ENCODE measurements at places on chromosomes 4 and X.

DNA sequence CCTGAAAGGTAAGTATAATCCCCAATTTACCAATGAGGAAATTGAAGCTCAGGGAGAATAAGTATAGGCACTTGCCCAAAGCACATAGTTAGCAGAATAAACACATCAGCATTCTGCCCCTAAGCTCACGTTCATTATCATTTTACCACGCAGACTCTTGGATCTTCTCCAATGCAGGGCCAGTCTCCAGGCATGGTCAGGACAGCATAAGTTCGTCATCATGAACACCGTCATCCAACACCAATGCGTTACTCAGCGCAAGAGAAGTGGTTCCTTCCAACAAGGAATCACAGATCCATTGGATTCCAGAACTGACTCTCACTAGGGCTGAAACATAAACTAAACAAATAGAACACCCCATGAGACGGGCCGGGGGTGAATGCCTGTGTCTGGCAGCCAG, 86.5 kb upstream of the GPM6B start:
- DNase-seq = no peak

DNA sequence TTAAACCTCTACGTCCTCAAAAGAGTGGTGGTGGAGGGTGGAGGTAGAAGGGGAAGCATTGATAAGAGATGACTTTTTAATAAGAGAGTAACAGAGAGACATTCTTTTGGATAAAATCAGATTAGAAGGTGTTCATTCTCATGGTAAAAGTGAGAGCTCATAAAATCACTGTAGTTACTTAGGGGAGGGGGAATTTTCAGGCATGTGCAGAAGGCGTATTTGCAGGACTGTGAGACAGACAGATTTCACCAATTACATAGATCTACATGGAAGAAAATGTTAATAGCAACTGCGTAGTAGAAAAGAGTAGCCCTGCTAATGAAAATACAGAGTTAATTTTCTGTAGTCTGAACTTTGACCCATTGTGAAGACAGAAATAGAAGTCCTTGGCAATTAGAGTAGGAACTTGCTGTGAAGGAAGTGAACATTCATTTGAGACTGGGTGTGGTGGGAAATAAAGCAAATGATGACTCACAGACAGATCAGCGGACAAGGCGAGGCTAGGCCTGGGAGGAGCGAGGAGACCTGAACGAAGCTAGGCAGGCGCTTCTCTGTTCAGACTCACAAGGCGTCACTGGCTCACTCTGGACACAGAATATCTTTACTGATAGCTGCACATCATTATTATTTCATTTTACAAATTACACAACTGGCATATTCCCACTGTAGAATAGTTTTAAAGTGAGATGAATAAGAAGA, 57.2 kb upstream of the FAM9C start:
- DNase-seq = peak; percentile 46

DNA sequence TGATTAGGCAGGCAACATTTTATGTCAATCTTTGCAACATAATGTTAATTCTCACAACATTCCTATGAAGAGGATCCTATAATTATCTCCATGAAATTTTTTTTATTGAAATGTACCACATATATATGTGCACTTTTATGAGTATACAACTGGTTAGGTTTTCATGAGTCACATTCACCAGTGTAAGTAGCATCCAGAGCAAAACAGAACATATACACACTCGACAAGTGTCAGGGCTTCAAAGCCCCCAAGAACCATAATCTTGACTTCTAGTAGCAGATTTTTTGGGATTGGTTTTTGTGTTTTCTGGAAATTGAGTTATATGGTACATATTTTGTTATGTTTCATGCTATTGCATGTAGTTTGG, 62.4 kb downstream of the ARHGAP10 start:
- no peak for DNase-seq

GRCh38 chrX:31546126-31546525, 474.3 kb upstream of the FTHL17 start:
- DNase-seq = no peak

DNA sequence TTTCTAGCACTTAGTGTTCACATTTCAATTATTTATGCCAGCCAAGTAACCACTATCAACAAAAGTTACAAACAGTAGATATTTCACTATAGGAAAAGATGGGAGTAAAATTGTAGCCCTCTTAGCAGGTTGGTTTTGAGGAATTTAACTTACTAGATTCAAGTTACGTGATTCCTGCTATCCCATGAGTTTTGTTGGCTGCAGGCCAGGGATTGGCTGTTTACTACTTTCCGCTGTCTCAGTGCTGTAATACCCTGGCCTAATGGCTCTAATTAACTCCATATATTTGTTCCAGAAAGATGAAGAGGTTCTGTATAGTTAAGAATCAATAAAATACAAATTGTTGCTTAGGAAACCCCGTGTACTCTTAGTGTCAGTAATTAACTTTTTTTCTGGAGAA, 55.5 kb upstream of the MAGED1 start:
- DNase-seq = peak; percentile 1

- DNase-seq = no peak
Observed at GRCh38 chr4:1767061-1767769, 25.9 kb upstream of the FGFR3 start.

DNA sequence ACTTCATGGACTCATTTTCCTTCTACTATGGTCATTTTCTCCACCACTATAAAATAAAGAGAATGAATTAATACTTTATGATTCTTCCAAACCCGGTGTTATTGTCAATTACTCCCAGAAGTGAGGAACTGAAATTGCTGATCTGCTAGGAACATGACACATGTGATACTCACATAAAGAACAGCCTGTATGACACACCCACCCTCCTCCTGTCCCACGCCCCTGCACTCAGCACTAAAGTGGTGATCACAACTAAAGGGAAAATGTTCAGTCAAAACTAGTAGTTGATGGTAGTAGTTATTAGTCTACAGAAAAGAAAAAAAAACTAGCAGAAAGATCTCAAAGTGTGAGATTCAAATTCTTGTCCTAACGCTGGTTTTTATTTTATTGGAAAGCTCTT, 1508.3 kb downstream of the RAPGEF2 start:
- no peak for DNase-seq

- no peak for DNase-seq
Observed at GRCh38 chrX:41556958-41557357, 109.8 kb downstream of the NYX start.

GRCh38 chr4:181365671-181366070, 877.5 kb upstream of the TENM3 start:
- no peak for DNase-seq
